NCI-H2107 (cell line): ENCODE measurements at places on chromosomes 12 and 14.

- DNase-seq: no peak
These were observed 174.2 kb downstream of the PPM1H start for GRCh38 chr12:62760779-62761178.

DNA sequence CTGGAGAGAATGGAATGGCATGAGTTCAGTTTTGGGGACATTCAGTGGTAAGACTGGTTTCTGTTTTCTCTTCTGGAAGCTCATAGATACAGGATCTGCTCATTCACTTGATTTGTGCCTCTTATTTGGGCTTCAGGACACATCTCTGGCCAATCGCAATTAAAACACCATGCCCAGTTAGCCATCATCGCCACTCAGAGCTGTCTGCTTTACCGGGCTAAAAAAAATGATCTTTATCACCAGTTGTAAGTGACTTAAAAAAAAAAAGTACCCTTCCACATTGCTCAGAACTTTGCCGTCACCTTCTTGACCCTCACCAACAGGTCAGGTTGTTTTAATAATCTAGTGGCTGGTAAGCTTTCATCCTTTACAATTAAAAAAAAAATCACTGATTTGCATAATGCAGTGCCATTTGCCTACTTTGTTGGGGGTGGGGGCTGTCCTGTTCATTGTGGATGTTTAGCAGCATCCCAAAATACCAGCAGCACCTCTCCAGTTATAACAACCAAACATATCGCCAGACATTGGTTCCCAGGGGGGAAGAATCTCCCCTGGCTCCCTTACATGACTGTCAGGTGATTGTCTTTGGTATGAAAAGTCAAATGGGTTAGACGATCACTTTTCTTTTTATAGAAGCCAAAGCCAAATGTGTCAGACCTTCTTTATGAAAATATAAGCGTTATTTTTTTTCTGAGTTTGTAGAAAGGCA, 150.1 kb downstream of the PRKCH start:
- no peak for DNase-seq

DNA sequence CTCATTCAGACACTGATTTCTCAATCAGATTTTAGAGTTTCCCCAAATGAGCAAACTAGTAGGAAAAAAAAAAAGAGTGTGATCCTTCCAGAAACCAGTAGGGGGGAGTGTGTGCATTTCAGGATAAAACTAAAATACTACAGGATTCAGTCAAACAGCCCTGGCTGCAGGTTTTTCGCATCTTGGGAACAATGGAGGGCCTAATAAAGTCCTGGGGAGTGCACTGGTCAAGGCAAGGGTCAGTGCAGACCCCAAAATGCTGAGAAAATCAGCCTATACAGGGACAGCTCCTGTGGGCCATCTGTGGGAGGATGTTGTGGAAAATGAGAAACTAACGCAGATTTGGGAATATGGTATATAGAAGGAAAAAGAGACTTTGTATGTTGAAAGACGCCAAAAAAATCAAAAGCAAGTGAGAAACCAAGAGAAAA, 22.2 kb upstream of the ABCD4 start:
- DNase-seq: peak; percentile 6

DNA sequence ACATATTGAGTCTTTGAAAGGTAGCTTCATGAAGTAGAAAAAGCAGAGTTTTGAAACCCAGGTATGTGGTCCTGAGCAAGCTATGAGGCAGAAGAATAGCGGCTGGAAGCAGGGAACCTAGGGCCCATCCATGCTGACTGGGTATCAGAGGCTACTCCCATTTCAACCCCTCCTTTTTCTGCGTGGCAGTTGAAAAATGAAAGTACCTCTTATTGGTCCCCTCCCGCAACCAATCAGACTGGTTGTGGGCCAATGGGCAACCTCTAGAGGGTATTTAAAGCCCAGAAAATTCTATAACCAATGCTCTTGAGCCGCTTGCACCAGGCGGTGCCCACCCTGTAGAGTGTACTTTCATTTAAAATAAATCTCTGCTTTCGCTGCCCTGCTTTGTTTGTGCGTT, 1.6 kb upstream of the SNRPF start:
- DNase-seq: no peak

- no peak for DNase-seq
These were observed 158.2 kb downstream of the FOXN3 start for GRCh38 chr14:89258728-89259273.

- DNase-seq: no peak
These were observed 9.3 kb downstream of the PAPLN start for GRCh38 chr14:73246387-73247150.

GRCh38 chr14:62916551-62916950, 128.7 kb downstream of the KCNH5 start:
- no peak for DNase-seq

- no peak for DNase-seq
These were observed 37.8 kb downstream of the TNFAIP2 start for GRCh38 chr14:103161054-103161397.

DNA sequence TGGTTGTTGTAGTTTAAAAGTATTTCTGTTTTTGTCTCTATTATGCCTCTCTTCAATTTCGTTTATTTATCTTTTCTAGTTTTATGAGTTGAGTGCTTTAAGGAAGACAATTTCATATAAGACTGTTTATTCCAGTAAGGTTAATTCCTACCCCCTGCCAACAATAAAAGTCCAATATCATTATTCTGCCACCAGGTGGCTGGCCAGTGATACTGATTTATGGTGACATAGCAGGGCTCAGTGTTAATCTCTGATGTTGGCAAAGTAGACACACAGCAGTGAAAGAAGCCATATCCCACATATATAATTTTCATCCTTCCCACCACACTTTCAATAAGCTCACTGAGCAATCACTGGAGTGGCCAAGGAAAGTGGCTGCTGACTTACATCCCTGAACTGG, 69.0 kb upstream of the BMP4 start:
- no peak for DNase-seq

- no peak for DNase-seq
These were observed 86.8 kb downstream of the RFLNA start for GRCh38 chr12:124381456-124382296.

DNA sequence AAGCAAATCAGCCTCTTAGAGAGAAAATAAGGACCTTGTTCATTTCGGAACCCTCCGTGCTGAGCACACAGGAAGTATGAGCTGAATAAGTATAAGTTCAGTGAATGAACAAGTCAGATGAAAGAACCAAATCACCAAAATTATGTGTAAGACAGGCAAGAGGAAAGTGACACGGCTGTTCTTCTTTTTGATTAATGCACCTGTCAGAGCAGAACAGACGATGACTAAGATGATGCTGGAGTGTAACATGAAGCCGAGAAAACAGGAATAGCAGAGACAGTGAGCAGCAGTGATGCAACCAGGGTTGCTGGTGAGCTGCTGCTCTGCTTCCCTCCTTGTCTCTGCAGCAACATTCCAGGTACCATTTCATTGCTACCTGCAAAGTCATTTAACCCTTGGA, 861.1 kb downstream of the GALC start:
- no peak for DNase-seq
